ENCODE measurements at places on chromosomes 1 and 21. TPM values are rescaled to one million over a fixed set of nuclear protein-coding genes. Genes with fewer than 3 reads are reported as not detected.

BEST4 gene
- 0.05 TPM for total RNA-seq

DNA sequence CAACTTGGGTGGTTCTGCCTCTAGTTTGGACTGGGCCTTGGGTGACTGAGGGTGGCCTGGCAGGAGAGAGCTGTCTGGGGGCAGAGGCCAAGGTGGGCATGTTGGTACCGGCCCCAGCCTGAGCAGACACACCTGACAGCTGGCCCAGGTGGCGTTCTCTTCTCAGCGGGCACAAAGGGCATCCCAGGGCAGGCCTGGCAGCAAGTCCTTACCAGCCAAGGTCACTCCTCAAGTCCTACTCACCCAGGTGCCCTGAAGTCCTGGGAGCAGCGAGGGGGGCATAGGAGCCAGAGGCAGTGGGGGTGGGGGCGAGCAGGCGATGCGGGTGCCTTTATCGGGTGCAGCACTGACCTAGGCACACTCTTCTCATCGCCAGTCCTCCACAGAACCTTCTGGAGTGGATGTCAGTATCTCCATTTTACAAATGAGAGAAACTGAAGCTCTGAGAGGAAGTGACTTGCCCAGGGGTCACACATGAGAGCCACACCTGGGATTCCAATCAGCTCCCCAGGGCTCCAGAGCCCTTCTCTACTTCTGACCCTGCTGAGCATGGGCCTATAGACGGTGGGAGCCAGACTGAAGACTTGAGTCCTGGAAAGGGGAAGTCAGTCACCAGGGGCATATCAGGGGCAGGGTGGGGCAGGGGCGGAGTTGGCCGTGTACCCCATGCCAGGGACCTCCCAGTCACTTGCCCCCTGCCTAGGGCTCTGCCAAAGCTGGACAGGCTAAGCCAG is 587 bp upstream of the SLC25A34 start:
- no peak for DNase-seq

- DNase-seq, result no peak
Observed at GRCh38 chr1:18918417-18918816, 16.1 kb upstream of the ALDH4A1 start.

DNA sequence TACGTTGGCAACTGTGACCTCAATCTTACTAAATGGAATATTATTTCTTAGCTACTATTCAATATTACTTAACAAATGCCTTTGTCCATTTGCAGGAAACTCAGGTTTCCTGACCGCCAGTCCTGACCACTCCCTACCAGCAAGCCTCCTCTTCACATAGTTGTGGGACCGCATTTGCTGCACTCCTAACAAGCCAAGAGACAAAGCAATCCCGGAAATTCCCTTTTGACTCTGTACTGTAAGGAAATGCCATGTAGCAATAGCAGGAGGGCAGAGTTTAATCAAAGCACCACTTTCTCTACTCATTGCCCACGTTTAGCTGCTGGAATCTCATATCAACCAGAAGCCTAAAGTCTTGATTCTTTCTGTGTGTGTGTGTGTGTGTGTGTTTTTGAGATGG is 28.1 kb upstream of the ACBD6 start:
- DNase-seq, result peak; percentile 89

DNA sequence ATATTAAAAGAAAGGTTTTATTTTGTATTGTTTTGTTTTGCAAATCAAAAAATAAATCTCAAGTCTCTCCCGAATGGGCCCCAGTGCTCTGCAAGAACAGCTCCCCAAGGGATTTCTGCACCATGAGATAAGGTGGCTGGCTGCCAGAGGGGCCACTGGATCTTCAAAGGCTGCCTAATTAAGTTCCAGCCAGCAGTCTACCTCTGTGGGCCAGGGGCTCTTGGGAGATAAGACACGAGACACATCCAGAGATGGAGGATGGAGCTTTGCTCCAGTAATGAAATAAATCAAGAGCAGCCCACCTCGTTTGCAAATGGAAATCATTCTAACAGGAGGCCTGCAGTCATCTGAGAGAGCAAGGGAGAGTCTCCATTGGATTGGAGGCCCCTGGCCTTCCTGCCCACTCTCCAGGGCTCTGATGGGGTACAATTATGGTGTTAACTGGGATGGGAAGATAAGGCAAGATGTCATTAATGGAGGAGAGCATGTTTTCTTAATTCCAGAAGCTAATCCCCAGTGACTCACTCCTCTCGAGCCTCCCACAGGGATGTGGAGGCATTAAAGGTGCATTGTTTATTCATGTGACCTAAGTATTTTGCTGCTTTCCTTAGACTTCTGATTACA is 155.2 kb upstream of the KAZN start:
- DNase-seq, result peak; percentile 19

DNA sequence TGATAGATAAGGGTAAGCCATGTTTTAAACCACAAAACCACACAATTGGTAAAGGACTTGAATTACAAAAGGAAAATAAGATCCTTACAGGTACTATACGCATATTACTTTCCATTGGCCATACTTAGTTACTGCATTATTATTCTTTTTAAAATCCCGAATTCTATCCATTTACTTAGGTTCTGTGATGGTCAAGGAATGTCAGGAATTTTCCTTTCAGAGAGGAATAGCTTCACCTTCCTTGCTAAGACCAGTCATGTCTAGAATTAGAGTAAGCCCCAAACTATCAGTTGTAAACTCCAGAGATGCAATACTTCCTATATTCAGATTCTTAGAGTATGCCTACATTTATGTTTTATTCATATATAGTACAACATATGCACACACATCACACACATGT is 13.7 kb downstream of the EFCAB7 start:
- no peak for DNase-seq

GJA8 gene
- not detected for total RNA-seq

DNA sequence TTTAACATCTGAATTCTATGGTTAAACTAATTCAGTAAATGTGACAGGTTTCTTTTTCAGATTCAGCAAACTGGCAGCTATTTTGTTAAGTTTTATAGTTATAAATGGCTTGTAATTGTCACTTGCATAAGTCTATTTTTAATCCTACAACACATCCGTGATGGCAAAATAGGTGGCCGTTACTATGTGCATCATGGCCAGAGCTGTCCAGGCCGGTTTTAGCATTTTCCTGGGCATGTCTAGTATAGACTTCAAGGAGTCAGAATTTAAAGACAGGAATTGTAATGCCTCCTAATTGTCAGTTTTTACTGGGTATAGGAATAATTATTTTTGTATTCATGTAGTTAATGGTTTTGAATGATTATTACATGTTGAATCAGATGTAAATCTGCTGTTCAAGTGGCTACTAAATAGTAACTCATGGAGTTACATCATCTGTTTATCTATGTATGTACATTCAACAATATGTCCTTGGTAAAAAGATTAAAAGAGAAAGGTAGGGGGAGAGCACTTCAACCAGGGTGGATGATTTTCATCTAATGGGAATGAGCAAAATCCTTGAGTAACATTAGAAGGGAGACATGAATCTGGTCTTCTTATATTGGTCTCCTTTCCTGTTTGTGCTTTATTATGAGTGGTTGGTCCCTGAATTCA is 3.2 kb upstream of the B3GALT2 start:
- no peak for DNase-seq

GRCh38 chr1:19462781-19463503 is 22.4 kb downstream of the CAPZB start:
- DNase-seq, result no peak

DNA sequence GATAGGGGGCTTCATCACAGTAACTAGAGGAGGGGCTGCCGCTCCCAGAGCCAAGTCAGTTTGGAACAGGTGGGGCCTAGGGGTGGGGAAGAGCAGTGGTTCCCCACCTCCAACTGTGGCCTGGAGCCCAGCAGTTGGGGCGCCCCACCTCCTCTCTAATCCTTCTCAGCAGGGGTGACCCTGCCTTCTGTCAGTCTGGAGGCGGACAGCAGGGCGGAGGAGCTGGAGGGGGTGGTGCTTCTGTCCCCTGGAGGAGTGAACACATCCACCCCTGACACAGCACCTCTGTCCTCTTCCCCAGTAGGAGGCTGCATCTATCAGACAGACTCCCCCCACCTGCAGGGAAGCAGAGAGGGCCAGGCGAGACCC is 73.8 kb downstream of the MRPL37 start:
- peak; percentile 43 for DNase-seq

CDKN2C gene
- 187 TPM for total RNA-seq

AMY2A gene
- not detected for total RNA-seq

- peak; percentile 88 for DNase-seq
Observed at GRCh38 chr21:45611939-45612664, 31.4 kb upstream of the PCBP3 start.

DNA sequence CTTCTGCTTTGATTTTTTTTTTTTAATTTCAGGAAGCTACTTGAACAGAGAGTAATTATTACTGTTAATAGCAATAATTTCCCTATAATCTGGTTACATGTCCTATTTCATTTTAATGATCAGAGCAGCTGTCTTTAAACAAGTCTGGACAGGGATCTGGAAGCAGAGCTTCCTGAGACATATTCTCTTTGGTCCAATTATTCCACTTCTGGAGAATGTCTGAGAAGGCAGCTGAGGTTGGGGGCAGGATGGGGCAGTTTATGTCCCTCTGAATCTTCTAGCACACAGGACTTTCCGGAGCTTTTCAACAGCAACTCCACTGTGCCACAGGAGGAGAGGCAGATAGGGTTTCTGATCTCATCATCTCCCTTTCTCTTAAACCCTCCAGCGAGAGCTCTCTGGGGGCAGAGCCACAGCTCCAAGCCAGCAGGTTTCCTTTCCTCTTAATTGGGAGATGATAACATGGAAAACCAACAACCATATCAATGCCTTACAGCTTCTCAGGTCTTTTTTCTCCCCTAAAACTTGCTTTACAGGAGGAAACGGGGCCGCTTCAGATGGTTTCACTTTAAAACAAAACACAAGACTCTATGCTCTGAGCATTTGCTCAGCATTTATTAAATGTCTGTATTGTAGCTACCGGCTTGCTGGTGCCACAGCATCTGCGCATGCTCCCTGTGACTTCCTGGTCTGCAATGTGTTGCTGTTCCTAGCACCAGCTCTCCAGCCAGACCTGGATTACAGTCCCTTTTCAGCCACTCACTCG is 425.7 kb upstream of the USP24 start:
- DNase-seq, result peak; percentile 38

DNA sequence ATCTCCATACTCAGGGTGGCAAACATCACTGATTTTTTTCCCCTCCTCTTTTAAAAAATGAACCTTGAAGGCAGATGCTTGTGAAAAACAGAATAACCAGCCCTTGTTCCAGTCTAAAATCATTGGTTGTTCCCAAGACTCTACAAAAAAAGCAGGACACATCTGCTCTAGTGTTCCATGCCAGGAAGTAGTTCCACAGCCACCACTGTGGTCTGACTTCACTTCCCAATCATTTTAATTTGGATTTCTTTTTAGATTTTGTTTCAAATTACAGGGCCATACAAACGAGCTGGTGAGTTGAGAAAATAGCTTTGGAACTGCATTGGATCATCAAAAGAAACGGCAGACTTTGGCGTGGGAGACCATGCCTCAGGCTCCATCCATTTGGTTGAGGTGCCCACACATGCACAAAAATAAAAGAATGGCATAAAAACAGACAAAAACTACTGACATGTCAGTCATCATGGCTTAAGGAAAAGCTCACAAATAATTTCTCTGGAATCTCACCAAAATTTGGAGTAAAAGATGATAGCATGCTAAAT is 210.0 kb downstream of the GABPA start:
- DNase-seq, result no peak

TMEM222 gene
- total RNA-seq, result 52.2 TPM

GRCh38 chr1:2507744-2508155 is 18.6 kb downstream of the PANK4 start:
- no peak for DNase-seq

GBP4 gene
- total RNA-seq, result 22.2 TPM

DNA sequence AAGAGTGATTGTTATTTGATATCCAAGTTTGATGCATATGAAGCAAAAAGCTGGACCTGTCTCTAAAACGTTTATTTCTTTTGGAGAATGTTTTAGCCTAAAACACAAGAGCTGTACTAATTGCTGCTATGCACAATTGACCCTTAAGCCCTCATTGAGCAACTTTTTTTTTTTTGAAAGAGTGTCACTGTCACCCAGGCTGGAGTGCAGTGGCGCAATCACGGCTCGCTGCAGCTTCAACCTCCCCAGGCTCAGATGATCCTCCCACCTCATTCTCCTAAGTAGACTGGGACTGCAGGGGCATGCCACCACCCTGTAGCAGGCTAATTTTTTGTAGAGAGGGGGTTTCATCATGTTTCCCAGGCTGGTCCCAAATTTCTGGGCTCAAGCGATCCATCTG is 129.1 kb downstream of the PIK3R3 start:
- no peak for DNase-seq

DNA sequence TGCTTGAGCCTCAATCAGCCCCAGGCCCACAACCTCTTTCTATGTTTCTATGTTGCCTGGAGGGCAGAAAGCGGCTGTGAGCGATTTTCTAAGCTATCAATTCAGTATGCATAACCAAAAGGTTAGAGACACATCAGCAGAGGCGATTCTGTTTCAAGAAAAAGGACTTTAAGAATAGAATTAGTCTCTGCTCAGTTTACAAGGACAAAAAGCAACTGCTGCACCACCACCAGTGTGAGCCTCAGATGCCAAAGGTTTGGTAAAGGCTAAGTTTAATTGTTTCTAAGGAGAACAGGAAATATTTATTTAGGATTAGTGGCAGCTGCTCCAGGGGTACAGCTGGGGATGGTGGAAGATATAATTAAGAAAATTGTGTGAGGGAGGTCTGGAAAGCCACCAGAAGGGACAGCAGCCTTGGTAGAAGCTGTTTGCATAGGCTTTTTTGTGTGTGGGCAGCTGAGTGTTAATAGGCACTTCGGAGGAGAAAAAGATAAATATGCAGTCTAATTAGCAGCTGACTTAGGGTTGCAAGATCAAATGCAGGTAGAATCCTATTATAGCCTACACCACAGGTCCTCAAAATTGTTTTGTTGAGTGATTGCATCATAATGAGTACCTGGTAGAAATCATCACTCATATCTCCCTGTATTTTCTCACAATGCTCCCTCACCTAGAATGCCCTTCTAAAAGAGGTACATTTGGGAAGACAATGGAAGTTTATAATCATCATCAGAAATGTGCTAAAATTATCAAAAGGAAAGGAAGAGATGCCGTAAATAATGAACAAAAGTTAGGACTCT is 35.8 kb downstream of the ZC3H11B start:
- DNase-seq, result no peak

C1orf216 gene
- total RNA-seq, result 28.9 TPM

CELF3 gene
- not detected for total RNA-seq

RNF223 gene
- not detected for total RNA-seq

GRCh38 chr1:46580140-46580903 is 23.7 kb downstream of the MKNK1 start:
- peak; percentile 23 for DNase-seq

GOLPH3L gene
- total RNA-seq, result 16.9 TPM

GRCh38 chr1:220077887-220078286 is 11.7 kb downstream of the BPNT1 start:
- no peak for DNase-seq

GRCh38 chr1:60065199-60065598 is 8.4 kb downstream of the C1orf87 start:
- DNase-seq, result no peak

All from M059J (cell line).